ENCODE measurements at places on chromosomes 6 and 20.

- no peak for DNase-seq
These were observed 9.1 kb downstream of the YTHDF1 start for GRCh38 chr20:63206878-63207277.

GRCh38 chr6:25703005-25703404 is 51.0 kb downstream of the SCGN start:
- no peak for DNase-seq

GRCh38 chr6:30821862-30822784 is 62.2 kb upstream of the DDR1 start:
- DNase-seq: no peak

DNA sequence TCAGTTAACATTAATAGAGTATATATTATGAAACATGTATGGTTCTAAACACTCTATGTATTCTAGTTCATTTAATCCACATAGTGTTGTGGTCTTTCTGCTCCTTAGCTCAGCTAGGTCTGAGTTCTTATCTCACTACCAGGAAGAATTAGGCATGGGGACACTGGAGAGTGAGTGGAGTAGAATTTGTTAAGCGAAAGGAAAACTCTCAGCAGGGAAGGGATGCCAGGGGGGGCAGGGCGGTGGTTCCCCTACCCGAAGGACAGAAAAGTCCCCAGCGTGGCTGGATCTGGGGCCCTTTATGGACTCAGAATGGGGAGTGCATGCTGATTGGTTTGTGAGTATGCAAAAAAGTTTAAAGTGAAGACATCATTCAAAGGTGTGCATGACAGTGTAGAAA is 727.5 kb downstream of the TBC1D32 start:
- DNase-seq: no peak

- DNase-seq: no peak
These were observed 24.7 kb downstream of the MGME1 start for GRCh38 chr20:17993546-17993945.

GRCh38 chr6:132020138-132020581 is 69.0 kb upstream of the CCN2 start:
- no peak for DNase-seq

DNA sequence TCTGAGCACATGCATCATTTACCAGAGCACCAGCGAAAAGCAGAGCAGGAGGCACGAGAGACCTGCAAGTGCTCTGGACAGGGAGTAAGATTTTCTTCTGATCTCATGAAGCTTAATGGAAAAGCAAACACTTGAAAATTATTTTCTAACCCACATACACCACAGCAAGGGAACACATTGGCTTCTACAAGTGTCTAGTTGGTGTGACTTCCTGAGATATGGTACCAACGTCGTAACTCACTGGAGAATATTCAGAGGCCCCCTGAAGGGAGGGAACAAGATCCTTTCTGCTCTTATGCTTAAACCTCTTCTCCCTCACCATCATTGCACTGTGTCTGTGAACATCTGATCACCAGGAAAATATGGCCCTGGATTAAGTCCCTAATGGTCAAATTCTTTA is 48.6 kb downstream of the PSMB1 start:
- no peak for DNase-seq

DNA sequence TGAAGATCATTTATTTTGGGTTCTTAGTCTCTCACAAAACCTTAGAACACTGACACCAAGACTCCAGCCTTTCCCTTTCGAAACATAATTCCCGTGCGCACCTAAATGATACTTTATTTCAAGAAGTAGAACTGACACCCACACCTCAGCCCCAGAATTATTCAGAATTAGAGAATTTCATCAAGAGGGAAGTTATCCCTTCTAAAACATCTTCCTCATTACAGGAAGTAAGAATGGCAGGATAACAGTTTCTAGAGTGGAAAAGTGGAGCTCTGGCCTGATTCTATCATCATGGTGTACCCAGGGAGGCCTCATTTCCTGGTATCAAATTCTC is 1.4 kb upstream of the SRXN1 start:
- no peak for DNase-seq

- DNase-seq: no peak
These were observed 356.6 kb upstream of the RSPO3 start for GRCh38 chr6:126761854-126762253.

DNA sequence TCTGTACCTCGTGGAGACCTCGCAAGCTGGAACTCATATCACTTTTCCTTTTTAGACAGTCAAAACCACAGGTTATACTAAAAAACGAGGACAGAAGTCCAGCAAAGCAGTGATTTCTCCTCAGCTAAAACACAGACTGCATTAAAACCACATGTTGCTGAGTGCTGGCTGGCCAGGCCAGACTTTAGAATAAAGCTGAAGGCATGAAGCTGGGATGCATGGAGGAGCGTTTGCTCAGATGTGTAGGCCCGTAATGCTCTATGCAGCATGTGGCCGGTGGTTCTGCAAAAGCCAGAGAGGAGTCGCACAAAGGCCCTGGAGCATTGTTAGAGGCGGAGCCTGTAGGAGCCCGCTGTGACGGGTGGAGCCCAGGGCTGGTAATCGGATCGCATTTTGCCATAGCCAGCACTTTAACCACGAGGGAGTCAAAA is 83.6 kb downstream of the SMOC2 start:
- DNase-seq: no peak

GRCh38 chr6:80382811-80383210 is 276.3 kb downstream of the BCKDHB start:
- DNase-seq: no peak

DNA sequence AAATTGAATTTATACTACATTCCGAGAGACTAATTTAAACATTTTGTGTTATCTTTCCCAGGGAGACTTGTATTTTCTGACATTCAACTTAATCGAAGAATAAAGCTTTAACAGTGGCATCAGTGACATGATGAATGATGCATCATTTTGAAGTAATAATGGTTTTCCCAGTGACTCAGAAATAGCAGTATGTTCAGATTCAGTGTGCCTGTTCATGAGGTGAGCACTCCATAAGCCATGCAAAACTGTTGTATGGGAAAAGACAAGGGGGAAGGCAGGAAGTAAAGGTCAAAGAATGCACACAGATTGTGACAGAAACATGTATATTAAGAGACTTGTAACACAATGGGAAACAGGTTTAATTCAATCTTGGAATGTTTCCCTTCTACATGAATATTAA is 1348.2 kb upstream of the GJE1 start:
- no peak for DNase-seq

DNA sequence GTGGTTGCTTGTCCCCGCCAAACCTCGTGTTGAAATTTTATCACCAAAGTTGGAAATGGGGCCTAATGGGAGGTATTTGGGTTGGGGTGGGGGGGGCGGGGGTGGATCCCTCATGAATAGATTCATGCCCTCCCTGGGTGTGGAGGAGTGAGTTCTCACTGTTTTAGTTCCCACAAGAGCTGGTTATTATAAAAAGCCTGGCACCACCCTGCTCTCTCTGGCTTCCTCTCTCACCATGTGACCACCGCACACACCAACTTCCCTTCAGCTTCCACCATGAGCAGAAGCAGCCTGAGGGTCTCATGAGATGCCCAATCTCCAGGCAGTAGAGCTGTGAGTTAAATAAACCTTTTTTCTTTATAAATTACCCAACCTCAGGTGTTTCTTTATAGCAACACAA is 111.3 kb downstream of the PRDM1 start:
- no peak for DNase-seq

DNA sequence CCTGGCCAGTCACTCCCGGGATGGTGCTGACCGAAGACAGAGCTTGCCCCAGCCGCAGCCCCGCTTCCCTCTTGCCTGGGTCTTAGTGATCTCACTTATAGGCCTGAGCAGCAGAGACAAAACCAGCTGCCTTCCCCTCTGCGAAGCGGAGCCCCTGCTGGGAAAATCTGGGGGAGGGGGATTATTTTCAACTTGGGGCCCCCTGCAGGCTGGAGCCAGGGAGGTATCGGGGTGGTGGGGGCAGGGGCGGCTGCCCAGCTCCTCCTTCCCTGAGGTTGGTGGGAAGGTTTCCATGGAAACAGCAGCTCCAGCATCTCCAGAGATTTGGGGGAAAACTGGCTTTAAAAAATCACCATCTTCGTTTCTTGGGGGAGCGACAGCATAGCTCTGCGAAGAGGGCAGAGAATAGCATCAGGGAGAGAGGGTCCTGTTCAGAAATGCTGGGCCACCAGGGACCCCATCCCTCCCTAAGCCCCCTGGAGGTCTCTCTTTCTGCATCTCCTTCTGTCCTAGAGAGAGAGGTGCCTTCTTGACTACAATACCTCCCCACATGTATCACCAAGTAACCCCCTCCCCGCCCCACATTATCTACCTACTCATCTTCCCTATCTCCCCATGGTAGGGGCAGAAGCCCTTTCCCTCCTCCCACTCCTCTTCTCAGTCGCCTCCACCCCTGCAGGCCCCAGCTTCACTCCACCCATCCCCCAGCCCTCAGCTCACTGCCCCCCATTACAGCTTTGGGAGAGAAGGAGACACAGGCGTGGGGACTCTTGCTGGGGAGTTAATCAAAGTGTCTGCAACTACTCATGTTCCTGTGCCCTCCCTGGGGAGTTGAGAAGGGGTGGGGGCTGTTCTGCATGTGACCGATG is 88.4 kb upstream of the CCDC167 start:
- no peak for DNase-seq

- DNase-seq: no peak
These were observed 121.3 kb upstream of the PTPRK start for GRCh38 chr6:128641703-128642102.

DNA sequence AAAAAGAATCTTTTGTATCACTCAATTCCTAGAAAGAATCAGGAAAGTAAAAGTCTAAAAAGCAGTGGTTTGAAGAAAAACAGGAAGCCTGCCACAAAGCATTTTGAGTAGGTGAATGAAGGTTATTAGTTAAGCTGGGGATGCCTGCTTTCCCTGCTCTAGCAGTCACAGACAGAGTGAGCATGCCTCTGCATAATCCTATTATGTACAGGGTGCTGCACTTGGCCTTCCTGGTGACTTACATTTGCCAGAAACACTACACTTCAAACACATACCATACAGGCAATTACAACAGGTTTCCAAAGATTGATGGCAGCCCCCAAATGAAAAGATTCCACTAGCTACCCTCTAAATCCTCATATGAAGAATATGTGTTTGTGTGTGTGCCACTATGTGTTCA is 130.8 kb downstream of the TPBG start:
- DNase-seq: no peak

DNA sequence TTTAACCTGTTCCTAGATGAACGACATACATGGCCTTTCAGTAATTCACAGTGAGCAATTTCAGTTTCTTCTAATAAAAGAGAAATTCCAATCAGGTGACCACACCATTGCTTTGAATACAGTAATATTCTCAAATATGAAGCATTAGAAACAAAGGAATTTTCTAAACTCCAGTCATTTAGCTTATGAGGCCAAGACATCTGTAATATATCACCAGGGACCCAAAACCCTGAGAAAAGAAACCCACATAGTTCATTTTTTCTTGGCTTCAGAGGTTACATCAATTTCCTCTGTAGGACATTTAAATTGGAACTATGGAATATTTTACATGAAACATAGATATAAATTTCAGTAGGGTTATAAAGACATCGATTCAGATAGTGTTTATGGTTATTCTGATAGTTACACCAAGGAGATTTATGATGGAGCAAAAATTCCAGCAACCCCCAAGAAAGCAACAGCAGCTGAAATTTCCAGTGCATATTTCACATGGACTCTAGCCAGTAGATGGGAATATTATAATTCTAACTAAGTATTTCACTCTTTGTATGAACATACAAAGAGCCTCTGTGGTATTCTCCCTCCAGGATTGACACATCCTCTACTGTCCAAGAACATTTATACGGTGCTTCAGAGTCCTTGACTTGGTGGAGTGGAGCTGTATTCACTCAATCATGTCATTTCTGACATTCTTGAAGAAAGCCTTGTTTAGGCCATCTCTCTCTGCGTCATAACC is 82.9 kb downstream of the ADGRG6 start:
- no peak for DNase-seq

- DNase-seq: no peak
These were observed 25.8 kb downstream of the SNRNP48 start for GRCh38 chr6:7615611-7616383.

GRCh38 chr6:106098383-106099234 is 12.5 kb downstream of the PRDM1 start:
- no peak for DNase-seq

DNA sequence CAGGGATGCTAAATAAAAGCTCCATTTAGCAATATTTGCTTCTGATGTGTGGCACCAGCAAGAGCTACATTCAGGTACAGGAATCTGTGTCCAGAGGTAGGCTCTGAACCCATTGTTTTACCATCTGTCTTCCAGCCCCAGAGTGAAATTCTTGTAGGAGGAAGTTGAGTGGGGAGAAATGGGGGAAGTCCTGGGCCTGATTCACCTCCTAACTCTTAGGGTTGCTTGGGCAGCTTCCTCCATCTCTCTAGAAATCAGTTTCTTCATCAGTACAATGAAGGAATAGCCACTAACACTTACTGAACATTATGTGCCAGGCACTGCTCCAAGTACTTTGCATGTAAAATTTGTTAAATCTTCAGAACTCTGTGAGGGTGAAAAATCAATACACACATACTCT is 35.1 kb upstream of the TSPYL1 start:
- DNase-seq: no peak

DNA sequence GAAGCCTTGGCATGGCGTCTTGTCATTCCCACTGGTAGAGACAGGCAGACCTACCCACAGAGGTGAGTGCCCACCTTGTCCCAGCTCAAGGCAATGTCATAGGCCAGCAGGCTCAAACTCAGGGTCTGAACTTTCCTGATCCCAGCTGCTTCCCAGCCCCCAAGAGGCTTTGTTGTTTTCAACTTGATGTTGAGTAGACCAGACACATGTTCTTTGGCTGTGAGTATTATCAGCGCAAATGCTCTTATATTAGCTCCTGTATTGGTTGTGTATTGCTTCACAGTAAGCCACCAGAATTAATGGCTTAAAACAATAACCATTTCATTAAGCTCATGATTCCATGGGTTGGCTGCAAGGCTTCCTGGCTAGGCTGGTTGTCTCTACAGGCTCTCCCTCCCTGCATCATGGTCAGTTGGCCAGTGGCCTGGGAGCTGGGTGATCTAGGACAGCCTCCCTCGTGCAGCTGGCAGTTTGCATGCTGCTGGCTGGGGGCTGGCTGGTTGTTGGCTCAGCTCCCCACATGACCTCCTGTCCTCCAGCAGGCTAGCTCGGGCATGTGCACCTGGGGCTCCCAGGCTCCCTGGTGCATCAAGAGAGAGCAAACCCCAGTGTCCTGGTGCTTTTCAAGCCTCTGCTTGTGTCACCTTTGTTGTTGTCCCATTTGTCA is 21.6 kb downstream of the TOX2 start:
- DNase-seq: no peak
